Cortex of kidney (tissue), 1 donor: ENCODE measurements at places on chromosomes 5 and 9.

GRCh38 chr5:132089363-132089762 is 15.8 kb downstream of the CSF2 start:
- DNase-seq, result no peak

DNA sequence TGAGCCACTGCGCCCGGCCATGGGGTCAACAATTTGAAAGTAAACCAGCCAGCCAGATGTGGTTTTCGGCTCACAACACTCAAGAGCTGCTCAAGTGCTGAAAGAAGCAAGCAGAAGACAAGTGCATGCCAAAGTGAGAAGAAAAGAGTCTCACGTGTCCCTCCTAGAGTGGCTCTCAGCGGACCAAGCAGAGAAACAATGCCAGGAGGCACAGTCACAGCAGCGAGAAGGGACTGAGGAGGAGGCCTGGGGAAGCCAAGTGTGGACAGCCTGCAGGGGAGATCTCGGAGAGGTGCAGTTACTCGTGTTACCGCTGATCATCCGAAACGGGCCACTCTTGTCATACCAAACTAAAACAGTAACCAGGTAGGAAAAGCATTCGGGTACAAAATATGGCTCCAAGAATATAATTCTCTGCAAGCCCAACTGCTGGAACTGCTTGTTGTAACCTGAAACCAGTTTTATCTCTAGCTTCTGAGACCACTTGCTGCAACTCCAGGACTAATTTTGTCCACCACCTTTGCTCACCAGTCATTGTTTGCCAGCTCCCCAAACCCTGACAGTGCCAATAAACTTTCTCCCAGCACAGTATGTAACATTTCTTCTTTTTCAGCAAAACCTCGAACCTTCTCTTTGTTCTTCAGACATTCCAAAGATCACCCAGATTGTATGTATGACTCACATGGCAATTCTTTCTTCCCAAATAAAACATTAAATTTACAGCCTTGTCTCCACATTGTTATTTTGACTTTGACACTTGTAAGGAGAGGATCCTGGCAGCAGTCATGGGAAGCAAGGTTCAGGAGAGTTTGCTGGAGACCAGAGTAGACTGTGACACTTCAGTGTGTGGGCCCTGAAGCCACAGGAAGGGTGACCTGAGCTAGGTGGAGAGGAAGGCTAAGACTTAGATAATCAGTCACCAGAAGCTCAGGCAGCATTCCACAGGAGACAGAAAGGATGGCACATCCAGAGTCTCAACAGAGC is 6.3 kb downstream of the SLC35D2 start:
- no peak for DNase-seq

GRCh38 chr5:177294632-177295031 is 8.9 kb downstream of the RAB24 start:
- DNase-seq, result no peak

DNA sequence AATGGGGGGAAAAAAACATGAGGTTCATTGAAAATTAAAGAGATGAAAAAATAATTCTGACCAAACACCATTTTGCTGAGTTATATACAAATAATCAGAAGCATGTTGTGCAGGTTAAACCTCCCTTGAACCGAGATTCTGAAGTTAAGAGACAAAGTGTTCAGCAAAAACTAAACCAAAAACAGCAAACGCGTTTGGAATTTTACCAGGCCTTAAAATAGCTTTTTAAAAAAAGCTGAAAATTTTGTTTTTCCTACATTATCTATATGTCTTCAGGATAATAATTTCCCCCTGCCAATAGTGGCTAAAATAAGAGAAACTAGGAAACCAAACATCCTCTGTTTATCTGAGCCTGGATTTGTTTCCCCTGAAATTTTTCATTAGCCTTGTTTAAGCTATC is 191.7 kb upstream of the DAPK1 start:
- DNase-seq, result no peak

DNA sequence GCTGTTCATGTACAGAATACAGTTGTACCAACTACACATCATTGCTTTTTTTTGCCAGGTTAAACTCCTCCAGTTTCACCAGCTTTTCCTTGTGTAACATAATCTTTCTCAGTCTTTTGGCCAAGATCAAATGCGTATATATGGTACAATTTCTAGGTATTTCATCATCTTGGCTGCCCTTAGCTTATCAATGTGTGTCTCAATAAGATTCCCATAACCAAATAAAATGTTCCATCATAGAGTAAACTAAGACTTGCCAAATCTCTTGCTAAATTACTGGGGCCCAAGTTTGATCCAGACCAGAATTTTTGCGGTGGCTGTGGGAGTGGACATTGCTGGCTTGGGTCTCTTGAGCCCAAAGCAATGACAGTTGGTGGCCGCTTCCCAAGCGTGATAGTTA is 24.3 kb upstream of the ERBIN start:
- DNase-seq, result no peak
